ENCODE measurements at places on chromosomes 5 and 9. TPM values are rescaled to one million over a fixed set of nuclear protein-coding genes. Genes with fewer than 3 reads are reported as not detected.

The CCDC127 gene
- total RNA-seq = 1.9 TPM

The FST gene
- total RNA-seq = 0.67 TPM

The TMEM232 gene
- total RNA-seq = 0.98 TPM

The FBXW11 gene
- 20.9 TPM for total RNA-seq

The PLCXD3 gene
- total RNA-seq = not detected

The TCF7 gene
- total RNA-seq = 493 TPM

The TOR4A gene
- total RNA-seq = 0.67 TPM

The TENT4A gene
- 49.2 TPM for total RNA-seq

The GOLM1 gene
- 0.22 TPM for total RNA-seq

The UBE2QL1 gene
- 0.45 TPM for total RNA-seq

The CEMIP2 gene
- total RNA-seq = 305 TPM

The FBP2 gene
- total RNA-seq = not detected

The NDUFS6 gene
- total RNA-seq = 13.1 TPM

The MYMK gene
- not detected for total RNA-seq

The LECT2 gene
- total RNA-seq = not detected

The C8G gene
- not detected for total RNA-seq

The FGF1 gene
- not detected for total RNA-seq

The SPINK13 gene
- not detected for total RNA-seq

The ZNF883 gene
- total RNA-seq = 0.30 TPM
